Bronchial epithelial cell (primary cell): ENCODE measurements at places on chromosomes 11 and 22. TPM values are rescaled to one million over a fixed set of nuclear protein-coding genes. Genes with fewer than 3 reads are reported as not detected.
A peak's percentile ranks its signal among the peaks of the same experiment; 100 is the strongest.

- DNase-seq: no peak
Measured at GRCh38 chr22:35621451-35621850, 4.3 kb upstream of the MB start.

PPFIA1 gene
- total RNA-seq: 33.0 and 35.0 TPM in 2 replicates

DNA sequence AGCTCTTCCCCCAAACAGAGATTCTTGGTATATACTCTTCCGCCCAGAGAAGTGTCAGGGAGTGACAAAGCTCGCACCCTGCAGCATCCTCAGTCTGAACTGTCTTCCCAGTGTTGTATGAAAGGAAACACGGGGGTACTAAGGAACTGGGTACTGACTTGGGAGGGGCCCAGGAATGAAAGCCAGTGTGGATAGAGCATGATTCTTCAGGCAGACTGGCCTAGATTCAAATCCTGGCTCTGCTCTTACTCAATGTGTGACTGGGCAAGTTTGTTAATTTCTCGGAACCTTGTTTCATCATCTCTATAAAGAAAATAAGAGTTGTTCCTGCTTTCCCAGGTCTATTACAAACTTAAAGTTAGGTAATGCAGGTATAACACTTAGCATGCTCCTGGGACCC, 266.0 kb upstream of the NARS2 start:
- DNase-seq: peak; percentile 69

C22orf23 gene
- not detected in 2 replicates for total RNA-seq

GRCh38 chr11:40602866-40603552, 856.4 kb downstream of the LRRC4C start:
- peak; percentile 90 for DNase-seq

DNA sequence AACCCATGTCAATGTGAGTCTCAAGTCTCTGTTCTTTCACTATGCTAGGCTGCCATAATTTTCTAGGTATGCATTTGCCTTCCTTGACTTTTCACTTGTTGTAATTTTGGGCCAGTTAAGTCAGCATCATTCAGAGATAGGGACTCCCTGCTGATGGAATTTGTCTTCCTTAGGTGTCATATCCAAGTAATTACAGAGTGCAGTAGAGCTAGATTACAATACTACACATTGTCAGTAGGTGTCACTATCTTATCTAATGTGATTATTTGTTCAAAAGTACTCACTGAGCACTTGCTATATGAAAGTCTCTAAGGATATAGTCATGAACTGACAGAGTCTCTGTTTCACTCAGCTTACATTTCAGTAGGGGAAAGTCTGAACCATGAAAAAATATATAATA, 25.0 kb upstream of the SYN3 start:
- DNase-seq: peak; percentile 27

DNA sequence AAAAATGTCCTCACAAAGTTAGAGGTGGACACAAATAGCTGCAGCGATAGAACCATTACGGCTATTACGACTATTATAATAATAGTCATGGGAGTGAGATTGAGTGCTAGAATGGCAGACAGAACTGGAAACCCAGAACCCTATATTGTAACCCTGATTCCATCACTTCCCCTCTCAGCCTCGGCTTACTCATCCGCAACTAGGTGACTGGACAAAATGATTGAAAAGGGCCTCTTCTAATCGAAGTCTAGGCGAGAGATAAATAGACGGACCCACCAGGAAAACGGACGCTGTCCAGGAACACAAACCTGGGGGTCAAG, 629 bp downstream of the PSMA1 start:
- DNase-seq: peak; percentile 65

GRCh38 chr11:86919557-86920210, 35.5 kb downstream of the FZD4 start:
- DNase-seq: peak; percentile 67

BTG4 gene
- total RNA-seq: 0.26 and 0.51 TPM in 2 replicates

- DNase-seq: no peak
Measured at GRCh38 chr22:41910050-41911000, 4.5 kb downstream of the SHISA8 start.

GRCh38 chr11:118841469-118842242, 42.0 kb upstream of the CXCR5 start:
- DNase-seq: no peak

NELL1 gene
- not detected in 2 replicates for total RNA-seq

DNA sequence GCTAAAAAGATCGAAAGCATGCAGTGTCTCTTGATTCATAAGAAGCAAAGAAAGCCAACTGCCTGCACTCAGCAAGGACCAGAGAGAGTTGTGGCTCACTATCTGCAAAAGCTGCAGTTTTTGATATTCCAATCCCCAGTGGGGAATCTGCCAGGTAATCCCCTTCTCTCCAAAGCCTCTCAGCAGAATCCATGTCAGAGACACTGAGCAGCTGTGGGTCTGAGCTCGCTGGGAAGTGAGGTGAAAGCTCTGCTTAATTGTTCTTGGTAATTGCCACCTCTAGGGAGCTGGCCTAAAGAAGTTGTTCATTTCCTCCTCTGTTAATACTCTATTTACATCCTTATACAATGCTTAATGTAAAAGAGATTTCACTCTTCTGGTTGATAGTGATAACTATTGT, 261.3 kb upstream of the LRRC4C start:
- DNase-seq: no peak

DNA sequence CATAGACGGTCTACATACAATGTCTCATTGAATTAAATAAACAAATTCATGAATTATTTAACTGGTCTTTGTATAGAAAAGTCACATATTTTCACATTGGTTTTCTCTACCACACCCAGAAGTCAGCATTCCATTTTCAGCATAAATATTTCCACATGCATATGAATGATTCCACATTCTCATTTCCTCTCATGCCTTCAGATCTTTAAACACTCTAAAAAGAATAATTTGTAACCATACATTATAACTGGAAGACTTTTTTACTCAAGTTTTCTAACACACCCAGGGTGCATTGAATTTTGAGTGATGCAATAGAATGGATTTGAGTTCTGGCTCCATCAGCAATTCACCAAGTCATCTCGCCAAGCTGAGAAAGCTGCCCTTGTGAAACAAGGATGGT, 501.8 kb upstream of the TENM4 start:
- DNase-seq: no peak

DNA sequence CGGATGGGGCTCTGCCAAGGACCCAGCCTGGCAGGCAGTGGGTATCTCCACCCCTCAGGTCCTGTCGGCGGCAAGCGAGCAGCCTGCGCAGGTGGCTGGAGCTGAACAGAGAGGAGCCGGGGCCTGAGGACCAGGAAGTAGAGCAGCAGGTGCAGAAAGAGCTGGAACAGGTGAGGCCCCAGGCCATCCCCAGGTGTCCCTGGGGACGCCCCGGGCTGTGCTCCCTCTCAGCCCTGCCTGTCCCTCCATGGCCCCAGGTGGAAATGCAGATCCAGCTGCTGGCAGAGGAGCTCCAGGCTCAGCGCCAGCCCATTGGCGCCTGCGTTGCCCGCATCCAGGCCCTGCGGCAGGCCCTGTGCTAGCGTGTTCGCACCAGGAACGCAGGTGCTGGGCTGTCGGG, 44.0 kb downstream of the PISD start:
- no peak for DNase-seq
